ENCODE measurements at places on chromosomes 3 and 15. TPM values are rescaled to one million over a fixed set of nuclear protein-coding genes. Genes with fewer than 3 reads are reported as not detected.

The TLNRD1 gene
- 9.3 TPM for total RNA-seq

The FAM131A gene
- 19.1 TPM for total RNA-seq

The ST8SIA2 gene
- 0.25 TPM for total RNA-seq

The RARB gene
- total RNA-seq: 3.1 TPM
